Activated CD4-positive, alpha-beta memory T cell treated with anti-CD3 and anti-CD28 coated beads, Interleukin-2, amount 10 ng/mL, durations not matched to agents 7 days and 5 days (primary cell): ENCODE measurements at places on chromosomes 16 and 17. TPM values are rescaled to one million over a fixed set of nuclear protein-coding genes. Genes with fewer than 3 reads are reported as not detected.

The ADCY9 gene
- 9.5 TPM for total RNA-seq

The NAGS gene
- total RNA-seq, result 1.5 TPM

The GEMIN4 gene
- 25.6 TPM for total RNA-seq

The C16orf74 gene
- total RNA-seq, result 0.53 TPM

The PDE6G gene
- total RNA-seq, result 10.9 TPM

The ASGR2 gene
- total RNA-seq, result not detected

The LONP2 gene
- 50.4 TPM for total RNA-seq

The EMP2 gene
- total RNA-seq, result not detected

The SMIM22 gene
- not detected for total RNA-seq

The SPATA22 gene
- total RNA-seq, result not detected

The CD19 gene
- total RNA-seq, result not detected

The HAP1 gene
- total RNA-seq, result 0.05 TPM

The CACNG4 gene
- total RNA-seq, result not detected

The MFSD6L gene
- total RNA-seq, result not detected

The TBX21 gene
- total RNA-seq, result 58.3 TPM

The CTRB1 gene
- not detected for total RNA-seq

The APOH gene
- not detected for total RNA-seq

The PPY gene
- not detected for total RNA-seq

The RGS11 gene
- total RNA-seq, result 0.40 TPM

The KRT32 gene
- total RNA-seq, result not detected

The CNGB1 gene
- not detected for total RNA-seq
